ENCODE measurements at places on chromosomes 7 and 10.

DNA sequence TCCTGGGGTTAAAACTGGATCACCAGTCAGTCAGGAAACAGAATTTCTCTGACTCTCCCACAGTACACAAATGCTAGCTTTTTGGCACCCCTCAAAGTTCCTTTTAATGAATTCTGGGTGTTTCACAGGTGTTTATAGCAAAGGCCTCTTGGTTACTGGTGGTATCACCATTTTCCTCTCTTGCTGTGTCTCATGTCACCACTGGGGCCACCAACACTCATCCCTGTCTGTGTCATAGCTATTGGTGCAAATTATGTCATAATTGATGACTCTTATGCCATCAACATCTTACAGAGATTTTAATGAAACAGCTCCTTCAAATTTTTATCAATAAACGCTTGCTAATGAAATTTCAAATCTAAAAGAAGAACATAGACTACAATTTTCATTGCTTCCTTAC is 27.7 kb upstream of the OSBPL3 start:
- DNase-seq = no peak

- no peak for DNase-seq
Observed at GRCh38 chr10:69729326-69730048, 72.2 kb upstream of the COL13A1 start.

GRCh38 chr7:121558288-121558687 is 162.2 kb upstream of the FAM3C start:
- DNase-seq = no peak

DNA sequence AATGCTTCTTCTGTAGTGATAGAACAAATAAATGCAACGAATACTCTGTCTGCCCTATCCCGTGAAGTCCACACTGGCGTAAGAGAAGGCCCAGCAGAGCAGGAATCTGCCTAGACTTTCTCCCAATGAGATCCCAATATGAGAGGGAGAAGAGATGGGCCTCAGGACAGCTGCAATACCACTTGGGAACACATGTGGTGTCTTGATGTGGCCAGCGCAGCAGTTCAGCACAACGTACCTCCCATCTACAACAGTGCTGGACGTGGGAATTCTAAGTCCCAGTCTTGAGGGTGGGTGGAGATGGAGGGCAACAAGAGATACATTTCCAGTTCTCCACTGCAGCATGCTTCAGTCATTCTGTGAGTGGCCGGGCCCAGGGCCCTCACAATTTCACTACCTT is 45.8 kb downstream of the FIGNL1 start:
- no peak for DNase-seq
